Activated CD4-positive, alpha-beta memory T cell treated with anti-CD3 and anti-CD28 coated beads for 36 hours (primary cell): ENCODE measurements at places on chromosomes 13 and 19. TPM values are rescaled to one million over a fixed set of nuclear protein-coding genes. Genes with fewer than 3 reads are reported as not detected.
A peak's percentile ranks its signal among the peaks of the same experiment; 100 is the strongest.

BEST2 gene
- not detected for total RNA-seq

POMP gene
- total RNA-seq, result 123 TPM

- H3K27me3 ChIP-seq, result no peaks in the 10 kb centered on the region
- DNase-seq, result no peak
- no peak overlapping the region for H3K4me3 ChIP-seq
- no peak overlapping the region for H3K27ac ChIP-seq
- H3K4me1 ChIP-seq, result no peaks in the 10 kb centered on the region
These were observed 881.8 kb downstream of the SLITRK5 start for GRCh38 chr13:88552966-88553365.

GRCh38 chr13:113724780-113725315 lies 34.2 kb upstream of the TMEM255B start:
- DNase-seq, result peak; percentile 92
- peaks cover 13% of the 10 kb centered on the region for H3K27me3 ChIP-seq
- peak overlapping the region; percentile 77 for H3K4me3 ChIP-seq
- H3K4me1 ChIP-seq, result peaks cover 9% of the 10 kb centered on the region
- H3K36me3 ChIP-seq, result no peaks in the 10 kb centered on the region

- H3K27me3 ChIP-seq, result no peaks in the 10 kb centered on the region
- no peak overlapping the region for H3K27ac ChIP-seq
- no peak for DNase-seq
- peaks cover 6% of the 10 kb centered on the region for H3K4me1 ChIP-seq
- peaks cover 21% of the 10 kb centered on the region for H3K36me3 ChIP-seq
These were observed 10.8 kb downstream of the UBXN6 start for GRCh38 chr19:4446704-4447200.

GRCh38 chr13:43880926-43881325 lies 1.2 kb downstream of the LACC1 start:
- DNase-seq, result no peak
- H3K4me1 ChIP-seq, result peaks cover 23% of the 10 kb centered on the region
- no peak overlapping the region for H3K27ac ChIP-seq
- H3K4me3 ChIP-seq, result no peak overlapping the region

- no peaks in the 10 kb centered on the region for H3K27me3 ChIP-seq
- H3K27ac ChIP-seq, result no peak overlapping the region
- no peaks in the 10 kb centered on the region for H3K36me3 ChIP-seq
- no peaks in the 10 kb centered on the region for H3K4me1 ChIP-seq
These were observed 329.1 kb downstream of the SLITRK5 start for GRCh38 chr13:88000239-88000638.
